Activated CD4-positive, alpha-beta T cell treated with anti-CD3 and anti-CD28 coated beads for 1 hour (primary cell): ENCODE measurements at places on chromosomes 6 and 20.

DNA sequence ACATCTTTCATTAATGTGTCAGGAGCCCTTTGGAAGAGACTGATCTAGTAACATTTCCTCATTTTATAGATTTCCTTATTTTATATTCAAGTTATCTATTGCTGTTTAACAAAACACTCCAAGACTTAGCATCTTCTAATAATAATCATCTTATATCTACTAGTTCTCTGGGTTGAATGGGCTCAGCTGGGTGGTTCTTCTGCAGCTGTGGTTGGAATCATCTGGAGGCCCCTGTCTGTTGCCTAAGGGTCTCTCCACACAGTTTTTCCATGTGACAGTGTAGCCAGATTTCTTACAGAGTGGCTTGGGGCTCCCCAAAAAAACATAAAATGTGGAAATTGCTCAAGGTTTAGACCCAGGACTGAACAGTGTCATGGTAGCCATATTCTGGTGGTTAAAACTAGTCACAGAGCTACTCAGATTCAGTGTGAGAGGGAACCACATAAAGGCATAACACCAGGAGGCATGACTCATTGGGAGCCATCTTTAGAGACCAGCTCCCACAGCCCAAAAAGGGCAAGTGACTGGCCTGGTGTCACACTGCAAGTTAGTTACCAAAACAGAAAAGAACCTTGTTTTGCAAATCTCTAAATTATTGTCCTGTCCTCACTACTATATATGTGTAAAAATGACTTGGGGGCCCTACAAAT lies 11.5 kb downstream of the SLC2A10 start:
- DNase-seq, result no peak

- no peak for DNase-seq
Observed at GRCh38 chr6:1365686-1366085, 23.7 kb upstream of the FOXF2 start.

DNA sequence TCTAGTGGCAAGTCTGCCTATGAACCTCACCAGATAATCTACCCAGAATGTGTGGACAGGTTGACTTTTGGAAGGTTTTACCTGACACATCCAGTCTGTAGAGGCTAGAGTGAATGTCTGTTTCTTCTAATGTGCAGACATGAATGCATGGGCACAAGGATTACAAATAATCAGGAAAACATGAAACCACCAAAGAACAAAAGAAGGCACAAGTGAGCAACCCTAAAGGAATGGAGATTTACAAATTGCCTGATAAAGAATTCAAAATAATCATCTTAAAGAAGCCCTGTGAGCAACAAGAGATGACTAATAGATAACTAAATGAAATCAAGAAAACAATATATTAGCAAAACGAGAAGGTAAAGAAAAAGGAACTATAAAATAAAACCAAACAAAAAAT lies 876.1 kb upstream of the ADGRB3 start:
- no peak for DNase-seq

DNA sequence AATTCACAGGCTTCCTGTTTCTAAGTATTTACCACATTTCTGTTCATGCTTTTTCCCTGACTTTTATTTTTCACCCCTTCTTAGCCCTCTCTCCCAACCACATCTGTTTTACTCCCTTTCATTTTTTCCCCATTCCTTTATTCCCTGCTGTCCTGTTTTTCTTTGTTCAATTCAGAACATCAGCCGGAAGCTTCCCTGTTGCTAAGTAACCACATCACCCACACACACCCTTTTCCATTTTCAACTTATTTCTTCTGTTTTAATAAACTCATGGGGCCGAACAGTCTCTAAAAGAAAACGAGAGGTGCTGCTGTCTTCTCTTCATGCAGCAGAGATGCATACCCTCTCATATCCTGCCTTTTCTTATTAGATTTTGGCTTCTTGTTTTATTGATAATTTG lies 53.5 kb upstream of the CEP85L start:
- DNase-seq, result no peak

GRCh38 chr6:39947611-39948068 lies 13.4 kb upstream of the MOCS1 start:
- no peak for DNase-seq

DNA sequence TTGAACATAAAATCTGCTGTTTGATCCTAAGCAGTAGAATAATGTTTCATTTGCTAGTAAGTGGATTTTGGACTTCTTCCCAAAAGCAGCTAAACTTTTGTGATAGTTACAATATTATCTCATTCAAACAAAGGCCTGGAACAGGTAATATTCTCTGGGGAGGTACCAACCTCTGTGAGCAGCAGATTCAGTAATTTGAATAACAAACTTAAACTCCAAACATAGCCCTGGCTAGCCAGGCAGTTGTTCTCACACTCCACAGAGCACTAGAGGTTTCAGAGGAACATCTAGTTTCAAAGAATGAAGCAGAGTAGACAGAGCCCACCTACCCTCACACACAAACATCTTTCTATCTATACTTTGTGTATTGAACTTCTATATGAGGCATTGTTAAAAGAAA lies 40.9 kb downstream of the LGSN start:
- no peak for DNase-seq

- DNase-seq, result no peak
Observed at GRCh38 chr6:152634773-152635172, 2.4 kb downstream of the SYNE1 start.
